ENCODE measurements at places on chromosomes 12 and 14.

- no peak for DNase-seq
Measured at GRCh38 chr12:52926596-52927234, 21.8 kb upstream of the KRT8 start.

DNA sequence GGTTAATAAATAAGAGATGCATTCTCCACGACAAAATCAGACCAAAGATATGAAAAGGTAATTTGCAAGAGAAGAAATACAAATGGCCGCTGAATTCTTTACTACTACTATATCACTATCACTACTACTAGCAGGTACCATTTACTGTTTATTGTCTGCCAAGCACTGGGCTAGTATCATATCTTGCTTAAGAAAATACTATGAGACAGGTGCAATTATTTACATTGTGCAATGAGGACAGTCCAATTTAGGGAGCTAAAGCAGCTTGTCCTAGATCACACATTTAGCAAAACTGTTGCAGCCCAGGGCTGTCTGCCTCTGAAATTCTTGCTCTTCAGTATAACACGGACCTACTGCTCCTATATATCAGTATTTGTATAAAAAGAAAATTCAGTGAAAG is 52.8 kb downstream of the CRADD start:
- no peak for DNase-seq

DNA sequence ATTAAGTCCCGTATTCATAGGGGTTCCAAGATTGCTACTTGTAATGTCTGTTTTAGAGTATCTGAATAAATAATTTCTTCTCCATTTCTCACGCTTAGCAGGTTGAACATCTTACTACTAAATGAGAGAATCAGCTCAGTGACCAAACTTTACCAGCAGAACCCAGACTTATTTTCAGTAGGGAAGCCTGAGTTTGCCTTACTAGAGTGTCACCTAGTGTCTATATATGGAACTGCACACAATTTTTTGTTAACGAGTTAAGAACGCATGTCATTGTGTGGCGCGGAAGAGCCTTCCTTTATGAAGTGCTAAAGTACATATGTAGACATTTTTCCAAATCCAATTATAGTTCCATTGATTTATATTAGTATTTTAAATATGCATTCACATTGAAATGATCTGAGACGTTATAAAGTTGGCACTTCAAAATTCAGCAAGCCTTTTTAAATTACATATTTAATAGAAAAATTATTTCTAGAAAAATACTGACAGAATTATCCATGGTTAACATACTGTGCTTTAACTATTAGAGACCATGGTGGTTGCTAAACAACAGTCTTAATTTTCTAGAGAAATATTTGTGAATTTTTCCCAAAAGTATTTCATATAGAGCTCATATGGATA is 88.3 kb downstream of the RPS29 start:
- DNase-seq, result peak; percentile 53

DNA sequence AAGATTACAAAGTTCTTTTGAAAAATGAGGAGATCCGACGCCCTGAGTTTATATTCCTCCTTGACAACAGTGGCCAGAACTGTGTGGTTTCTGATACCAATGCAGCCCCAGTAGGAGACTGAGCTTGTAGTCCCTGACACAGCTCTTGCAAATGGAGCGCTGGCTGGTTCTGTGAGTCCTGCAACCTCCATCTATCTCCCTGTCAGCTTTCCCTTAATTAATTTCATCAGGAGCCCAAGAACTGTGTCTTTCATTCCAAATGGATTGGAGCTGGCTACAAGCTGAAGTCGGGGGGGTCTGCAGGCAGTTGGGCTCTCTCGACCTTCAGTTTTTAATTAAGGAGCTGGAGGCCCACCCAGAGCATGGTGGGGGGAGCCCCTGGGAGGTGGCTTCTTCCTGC is 160.6 kb downstream of the ADGRD1 start:
- DNase-seq, result no peak
